HCEC 1CT (cell line): ENCODE measurements at places on chromosomes 3 and 15.
A peak's percentile ranks its signal among the peaks of the same experiment; 100 is the strongest.

DNA sequence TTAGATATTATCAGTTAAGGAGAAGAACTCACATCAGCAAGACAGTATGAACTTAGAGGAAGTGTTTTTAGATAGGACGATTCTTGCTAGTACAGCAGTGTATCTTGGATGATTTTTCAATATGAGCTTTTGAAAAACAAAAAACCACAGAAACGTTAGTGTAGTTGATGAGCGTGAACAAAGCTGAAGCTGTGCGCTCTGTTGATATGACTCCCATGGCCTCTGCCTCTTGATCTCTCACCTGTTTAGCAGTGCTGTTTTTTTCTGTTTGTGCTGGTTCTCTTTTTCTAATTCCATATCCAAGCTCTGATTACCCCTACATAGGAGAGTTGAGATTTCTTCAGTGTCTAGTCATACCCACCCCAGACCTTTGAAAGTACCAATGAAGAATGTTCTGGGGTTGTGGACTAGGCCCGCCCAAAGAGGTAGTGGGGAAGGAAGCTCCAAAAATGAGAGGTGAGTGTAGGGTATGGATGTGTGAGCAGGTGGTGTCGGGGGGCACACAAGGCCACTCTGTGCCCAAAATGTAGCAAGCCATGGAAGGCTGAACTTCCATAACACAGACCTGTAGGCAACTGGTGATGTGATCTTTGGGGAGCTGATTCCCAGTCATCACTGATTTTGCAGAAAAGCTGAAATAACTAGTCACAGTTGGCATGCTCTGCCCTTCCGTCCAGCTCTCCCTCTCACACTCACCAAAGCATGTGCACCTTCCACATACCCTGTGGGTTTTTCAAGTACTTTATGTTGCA, 20.0 kb upstream of the CMTM7 start:
- no peak for DNase-seq

- no peak for DNase-seq
These were observed 172.2 kb upstream of the STRIT1 start for GRCh38 chr3:155465664-155466063.

DNA sequence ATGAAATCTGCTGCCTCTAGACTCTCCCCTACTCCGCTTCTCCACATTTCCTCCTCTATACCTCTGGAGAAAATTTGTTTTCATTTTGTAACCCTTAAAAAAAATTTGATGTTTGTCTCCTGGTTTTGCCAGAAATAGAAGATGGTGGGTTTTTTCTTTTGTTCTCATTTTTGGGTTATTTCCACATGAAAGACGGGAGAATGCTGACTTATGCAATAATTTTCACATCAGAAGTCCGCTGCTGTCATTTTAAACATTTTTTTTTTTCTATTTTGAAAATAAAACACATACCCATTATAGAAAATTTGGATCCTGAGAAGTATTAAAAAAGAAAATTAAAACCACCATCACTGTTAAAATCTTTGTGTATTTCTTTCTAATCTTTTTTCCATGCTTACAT, 320.8 kb upstream of the NR2E3 start:
- DNase-seq: no peak

- no peak for DNase-seq
These were observed 60.8 kb downstream of the VGLL3 start for GRCh38 chr3:86930181-86930580.

DNA sequence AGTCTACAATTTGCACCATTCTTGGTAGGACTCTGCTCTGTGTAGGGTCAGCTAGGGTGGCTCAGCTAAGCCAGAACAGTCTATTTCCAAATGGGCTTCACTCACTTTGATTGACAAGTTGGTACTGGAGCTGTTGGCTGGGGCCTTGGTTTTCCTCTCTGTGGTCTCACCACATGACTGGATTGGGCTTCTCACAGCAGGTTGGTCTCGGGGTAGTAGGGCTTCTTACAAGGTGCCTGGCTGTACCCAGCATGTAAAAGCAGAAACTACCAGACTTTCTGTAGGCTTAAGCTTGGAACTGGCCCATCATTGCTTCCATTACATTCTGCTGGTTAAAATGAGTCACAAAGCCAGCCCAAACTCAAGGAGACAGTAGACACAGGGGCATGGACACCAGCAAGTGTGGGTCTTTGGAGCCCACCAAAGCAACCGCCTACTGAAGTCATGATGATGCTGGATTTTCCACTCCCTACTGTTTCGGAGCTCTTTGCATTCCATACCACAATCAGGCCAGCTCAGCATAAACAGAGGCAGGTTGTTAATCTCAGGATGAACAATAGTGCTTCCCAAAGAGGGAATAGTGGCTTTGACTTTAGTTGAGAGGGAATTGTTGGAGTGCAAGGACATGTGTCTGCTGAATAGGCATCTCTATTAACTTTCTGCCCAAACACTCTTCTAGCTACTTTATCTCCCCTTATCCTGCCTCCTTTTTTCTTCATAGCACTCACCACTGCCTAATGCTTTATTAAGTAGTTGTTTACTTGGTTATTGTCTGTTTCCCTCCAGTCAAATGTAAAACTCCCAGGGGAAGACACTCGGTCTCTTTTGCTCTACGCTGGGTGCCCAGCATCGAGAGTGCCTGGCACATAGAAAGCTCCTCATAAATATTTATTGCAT, 78.0 kb upstream of the RARB start:
- DNase-seq: no peak

DNA sequence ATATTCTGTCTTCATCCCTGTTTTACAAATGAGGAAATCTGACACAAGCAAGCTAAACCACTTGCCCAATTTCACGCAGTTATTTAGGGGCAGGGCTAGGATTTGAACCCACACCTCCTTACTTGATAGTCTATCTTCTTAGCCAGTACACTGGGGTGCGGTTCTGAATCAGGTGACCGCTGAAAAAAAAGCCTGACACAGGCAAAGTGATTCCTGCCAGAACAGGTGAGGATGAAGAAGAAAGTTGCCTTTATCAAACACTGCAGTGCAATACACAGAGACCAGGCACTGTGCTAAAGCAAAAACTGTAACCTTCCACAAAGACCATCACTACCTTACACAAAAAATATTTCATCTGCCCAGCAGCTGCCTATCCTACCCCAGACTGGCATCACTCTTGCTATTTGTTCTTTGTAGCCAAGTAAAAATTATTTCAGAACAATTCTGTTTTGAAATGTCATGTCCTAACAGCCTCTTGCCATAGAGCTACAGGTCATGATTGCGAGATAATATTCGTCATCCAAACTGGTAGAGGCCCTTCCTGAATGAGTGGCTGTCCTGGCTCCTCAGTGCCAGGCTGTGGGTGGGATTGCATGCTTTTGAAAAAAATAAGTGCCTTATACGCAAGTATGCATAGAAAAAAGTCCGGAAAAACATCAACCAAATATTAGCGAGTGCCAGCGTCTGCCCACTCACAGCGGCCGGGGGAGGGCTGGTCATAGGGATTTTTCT, 142.3 kb upstream of the TPM1 start:
- DNase-seq: peak; percentile 30

GRCh38 chr3:172288651-172289050, 159.6 kb downstream of the GHSR start:
- DNase-seq: no peak

- no peak for DNase-seq
These were observed 10.6 kb upstream of the GLCE start for GRCh38 chr15:69149803-69150202.

DNA sequence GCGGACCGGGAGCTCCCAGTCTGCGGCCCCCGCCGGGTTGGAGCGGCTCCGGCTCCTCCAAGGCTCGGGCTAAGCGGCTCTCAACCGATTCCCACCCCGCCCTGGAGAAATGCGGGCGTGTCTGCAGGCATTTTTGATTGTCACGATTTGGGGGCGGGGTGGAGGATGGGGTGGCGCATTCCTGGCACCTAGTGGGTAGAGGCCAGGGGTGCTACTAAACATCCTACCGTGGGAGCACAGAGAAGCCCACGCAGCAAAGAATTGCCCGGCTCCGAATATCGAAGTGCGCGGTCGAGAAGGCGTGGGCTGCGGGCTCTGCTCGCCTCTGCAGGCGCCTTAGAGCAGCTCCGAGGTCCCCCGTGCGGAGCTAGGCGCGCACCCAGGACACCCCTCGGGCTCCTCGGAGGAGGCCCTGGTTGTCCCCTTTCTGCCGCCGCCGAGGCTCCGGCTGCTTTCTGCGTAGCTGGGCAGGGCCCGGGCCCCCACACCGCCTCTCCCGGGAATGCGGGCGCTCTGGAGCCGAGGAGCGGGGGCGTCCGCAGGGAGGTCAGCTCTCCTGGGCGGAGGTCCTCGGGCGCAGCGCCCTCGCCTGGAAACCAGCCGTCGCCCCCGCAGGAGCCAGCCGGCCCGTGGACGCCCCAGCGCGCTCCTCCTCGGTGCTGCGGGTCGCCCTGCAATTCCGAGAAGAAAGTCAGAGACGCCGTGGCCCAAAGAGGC, 16.5 kb upstream of the LAMP3 start:
- peak; percentile 48 for DNase-seq
